ENCODE measurements at places on chromosomes 6 and 20. TPM values are rescaled to one million over a fixed set of nuclear protein-coding genes. Genes with fewer than 3 reads are reported as not detected.

The NHLRC1 gene
- total RNA-seq = 2.0 TPM

The SLC52A3 gene
- under 0.01 TPM for total RNA-seq

The WFDC10B gene
- not detected for total RNA-seq

The PPP1R14C gene
- not detected for total RNA-seq

The TRIM40 gene
- not detected for total RNA-seq

The GJE1 gene
- total RNA-seq = not detected

The CDSN gene
- under 0.01 TPM for total RNA-seq

The C20orf204 gene
- total RNA-seq = 3.9 TPM

The MICB gene
- 24.3 TPM for total RNA-seq

The EIF6 gene
- total RNA-seq = 140 TPM

The IYD gene
- not detected for total RNA-seq

The ENPP4 gene
- 8.0 TPM for total RNA-seq

The TTI1 gene
- 18.9 TPM for total RNA-seq

The FUT9 gene
- under 0.01 TPM for total RNA-seq

The CTCFL gene
- total RNA-seq = not detected

The SPTLC3 gene
- 0.96 TPM for total RNA-seq

The PRSS16 gene
- not detected for total RNA-seq

The LY86 gene
- total RNA-seq = not detected

The PI16 gene
- not detected for total RNA-seq

The CALHM4 gene
- 0.33 TPM for total RNA-seq

The WFDC12 gene
- total RNA-seq = not detected

The TBC1D32 gene
- total RNA-seq = 4.5 TPM

The MYMX gene
- 0.98 TPM for total RNA-seq

The LAMA5 gene
- 53.6 TPM for total RNA-seq

The EFCAB8 gene
- total RNA-seq = under 0.01 TPM

The SLC26A8 gene
- total RNA-seq = not detected

The MCCD1 gene
- not detected for total RNA-seq

The SLC35F1 gene
- under 0.01 TPM for total RNA-seq

The FAM209A gene
- total RNA-seq = not detected

The PGC gene
- total RNA-seq = not detected

The TPBG gene
- total RNA-seq = 16.3 TPM

The CPXM1 gene
- total RNA-seq = 0.19 TPM

Data from vein endothelial cell (primary cell).